Stomach (tissue), 19 donors: ENCODE measurements at places on chromosomes 3 and 15. TPM values are rescaled to one million over a fixed set of nuclear protein-coding genes. Genes with fewer than 3 reads are reported as not detected.

SPINK8 gene
- total RNA-seq, result not detected

CILP gene
- total RNA-seq, result 7.0 TPM

WDR93 gene
- total RNA-seq, result not detected

PPARG gene
- total RNA-seq, result 31.2 TPM

ZBED2 gene
- total RNA-seq, result not detected

BLM gene
- 1.8 TPM for total RNA-seq

TTC23 gene
- total RNA-seq, result 3.8 TPM

SKOR1 gene
- 5.8 TPM for total RNA-seq

RBMS3 gene
- total RNA-seq, result 32.1 TPM

TIGIT gene
- 1.1 TPM for total RNA-seq

ATP13A4 gene
- total RNA-seq, result 12.3 TPM

CRTC3 gene
- total RNA-seq, result 47.7 TPM

C3orf85 gene
- not detected for total RNA-seq

NTRK3 gene
- total RNA-seq, result 0.58 TPM

FEZF2 gene
- total RNA-seq, result not detected

CFAP100 gene
- total RNA-seq, result not detected

KLHL6 gene
- total RNA-seq, result 0.89 TPM

STRIT1 gene
- not detected for total RNA-seq

TEX55 gene
- total RNA-seq, result not detected

DZIP3 gene
- total RNA-seq, result 6.2 TPM

SLC12A1 gene
- total RNA-seq, result not detected

PRSS50 gene
- not detected for total RNA-seq

GUCA1C gene
- not detected for total RNA-seq

TMEM108 gene
- not detected for total RNA-seq

IL5RA gene
- under 0.01 TPM for total RNA-seq

LYZL4 gene
- total RNA-seq, result not detected

CYP11A1 gene
- total RNA-seq, result not detected
